ENCODE measurements at places on chromosomes 2 and 18. TPM values are rescaled to one million over a fixed set of nuclear protein-coding genes. Genes with fewer than 3 reads are reported as not detected.

DNA sequence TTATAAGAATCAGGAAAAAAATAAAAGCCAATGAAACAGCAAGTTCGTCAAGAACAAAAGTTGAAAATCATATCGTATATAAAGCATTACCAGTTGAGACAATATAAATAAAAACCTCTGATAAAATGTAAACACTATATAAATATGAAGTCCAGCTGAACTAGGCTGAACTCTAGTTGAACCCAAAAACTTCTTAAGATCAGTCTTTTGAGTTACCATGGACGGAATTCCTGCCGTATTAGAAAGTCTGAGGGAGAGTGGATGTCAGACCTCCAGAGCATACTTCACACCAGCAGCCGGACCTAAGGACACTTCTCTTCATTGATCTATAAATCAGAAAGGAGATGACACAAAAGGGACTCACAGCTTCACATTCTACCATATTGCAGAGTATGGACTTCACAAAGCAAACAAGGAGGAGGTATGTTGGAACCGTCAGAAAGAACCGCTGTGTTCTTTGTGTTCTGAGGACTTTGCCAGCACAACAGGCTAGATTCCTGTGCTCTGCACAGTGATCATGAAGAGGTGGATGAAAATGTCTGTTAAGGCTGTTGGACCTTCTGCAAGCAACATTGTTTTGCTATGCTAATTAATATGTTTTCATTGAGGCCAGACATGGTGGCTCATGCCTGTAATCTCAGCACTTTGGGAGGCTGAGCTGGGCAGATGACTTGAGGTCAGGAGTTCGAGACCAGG, 67.2 kb upstream of the SP5 start:
- DNase-seq, result no peak

TMEM185B gene
- 15.9 TPM for total RNA-seq

GRCh38 chr2:217304582-217304981, 444.7 kb upstream of the TNP1 start:
- no peak for DNase-seq

DNA sequence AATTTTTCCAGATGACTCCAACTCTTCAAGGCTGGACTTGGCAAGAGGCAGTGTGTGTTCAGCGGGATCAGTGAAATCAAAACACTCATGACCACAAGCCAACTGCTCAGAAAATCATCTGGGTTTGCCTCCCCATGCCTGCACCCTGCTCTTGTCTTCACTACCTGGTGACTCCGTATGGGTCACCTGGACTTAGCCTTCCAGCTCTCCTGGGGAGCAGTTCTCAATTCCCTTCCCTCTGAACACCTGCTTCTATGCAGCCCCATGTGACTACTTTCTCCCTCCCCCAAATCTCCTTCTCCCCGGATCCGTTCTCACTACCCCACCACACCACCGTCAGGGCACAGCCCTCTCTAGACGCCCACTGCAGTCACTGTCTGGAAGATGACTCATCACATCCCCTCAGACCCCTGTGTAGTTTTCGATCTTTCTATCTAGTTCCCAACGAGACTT, 130.2 kb upstream of the ID2 start:
- DNase-seq, result no peak

GRCh38 chr2:164867779-164868397, 26.3 kb upstream of the COBLL1 start:
- DNase-seq, result no peak

Measured in dorsolateral prefrontal cortex (tissue), 122 donors.